Stomach (tissue), 19 donors: ENCODE measurements at places on chromosomes 16 and 17. TPM values are rescaled to one million over a fixed set of nuclear protein-coding genes. Genes with fewer than 3 reads are reported as not detected.

G6PC1 gene
- not detected for total RNA-seq

C1QTNF8 gene
- total RNA-seq, result not detected

LHX1 gene
- not detected for total RNA-seq

SOX15 gene
- total RNA-seq, result not detected

TMEM114 gene
- not detected for total RNA-seq

NOL3 gene
- total RNA-seq, result 492 TPM

C16orf96 gene
- 0.43 TPM for total RNA-seq

LPO gene
- not detected for total RNA-seq

LRRC46 gene
- not detected for total RNA-seq

DNAI2 gene
- total RNA-seq, result not detected

CYGB gene
- 35.9 TPM for total RNA-seq

CETP gene
- 2.9 TPM for total RNA-seq

ZNF385C gene
- total RNA-seq, result 0.87 TPM

RNF213 gene
- 208 TPM for total RNA-seq

CDH5 gene
- 25.4 TPM for total RNA-seq

CD19 gene
- total RNA-seq, result not detected

GSG1L2 gene
- not detected for total RNA-seq

C16orf78 gene
- not detected for total RNA-seq

CRHR1 gene
- not detected for total RNA-seq

CCDC92B gene
- not detected for total RNA-seq

SLC16A11 gene
- not detected for total RNA-seq

CYB561 gene
- total RNA-seq, result 394 TPM

APOH gene
- total RNA-seq, result 22.8 TPM

HOXB13 gene
- not detected for total RNA-seq

KRTAP3-3 gene
- total RNA-seq, result not detected

CSH2 gene
- not detected for total RNA-seq

TP53TG3 gene
- not detected for total RNA-seq

TBC1D3B gene
- total RNA-seq, result not detected
